ENCODE measurements at places on chromosomes 3 and 15.
A peak's percentile ranks its signal among the peaks of the same experiment; 100 is the strongest.

DNA sequence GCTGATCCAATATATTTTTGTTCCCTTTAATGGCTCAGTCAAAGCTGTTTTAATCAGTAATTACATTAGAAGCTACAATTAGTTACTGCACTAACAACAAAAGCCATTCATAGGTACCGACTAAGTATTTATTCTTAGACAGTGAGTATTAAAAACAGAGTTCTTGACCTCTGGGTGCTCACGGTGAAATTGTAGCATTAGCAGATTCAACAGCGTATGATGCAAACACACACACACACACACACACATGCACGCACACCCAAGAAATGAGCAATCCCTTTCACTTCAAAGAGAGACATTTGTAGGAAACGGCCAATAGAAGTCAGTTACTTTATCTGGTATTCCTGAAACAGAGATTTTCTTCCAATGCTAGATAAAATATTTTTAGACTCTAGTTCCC is 27.0 kb upstream of the MITF start:
- no peak for DNase-seq

- no peak for DNase-seq
Measured at GRCh38 chr3:189071446-189071845, 100.3 kb upstream of the TPRG1 start.

DNA sequence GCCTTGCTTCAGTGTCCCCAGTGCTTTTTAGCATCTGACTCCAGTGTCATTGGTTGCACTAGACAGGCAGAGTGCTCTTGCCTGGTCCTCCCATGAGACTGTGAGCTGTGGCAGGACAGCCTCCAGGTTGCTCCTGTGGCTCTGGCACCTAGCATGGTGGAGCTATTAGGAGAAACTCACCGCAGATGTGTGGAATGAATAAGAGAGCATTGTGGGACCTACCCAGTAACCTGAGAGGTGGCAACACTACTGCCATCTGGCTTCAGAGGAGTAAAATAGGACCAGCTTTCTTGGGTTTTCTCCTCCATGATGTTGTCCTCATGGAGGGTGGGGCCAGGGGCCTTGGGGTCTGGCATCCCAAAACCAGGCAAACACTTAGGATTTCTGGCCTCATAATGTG is 183.6 kb downstream of the EPHB1 start:
- no peak for DNase-seq

GRCh38 chr3:126567696-126568438 is 9.1 kb upstream of the C3orf22 start:
- DNase-seq, result peak; percentile 61

- no peak for DNase-seq
Measured at GRCh38 chr3:15635121-15635661, 33.6 kb downstream of the BTD start.

DNA sequence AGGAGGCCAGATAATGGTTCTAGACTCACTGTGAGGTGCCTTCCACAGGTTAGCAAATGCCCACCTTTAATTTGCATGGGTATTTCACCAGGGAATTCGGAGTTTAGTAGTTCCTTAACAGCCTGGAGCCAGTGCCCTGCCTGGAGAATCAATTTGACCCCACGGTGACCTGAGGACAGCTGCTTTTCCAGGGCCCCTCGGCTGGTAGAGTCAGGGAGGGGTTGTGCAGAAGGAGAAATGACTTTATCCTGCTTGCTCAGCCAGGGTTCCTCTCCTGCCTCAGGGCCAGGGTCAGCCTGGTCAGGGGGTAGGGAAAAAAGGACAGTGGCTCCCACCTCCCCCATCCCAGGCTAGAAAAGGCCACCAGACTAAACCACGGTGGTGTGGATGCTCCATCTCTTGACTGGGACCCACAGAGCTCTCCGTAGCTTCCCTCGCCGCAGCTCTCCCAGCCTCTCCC is 12.0 kb downstream of the DLL4 start:
- DNase-seq, result no peak

DNA sequence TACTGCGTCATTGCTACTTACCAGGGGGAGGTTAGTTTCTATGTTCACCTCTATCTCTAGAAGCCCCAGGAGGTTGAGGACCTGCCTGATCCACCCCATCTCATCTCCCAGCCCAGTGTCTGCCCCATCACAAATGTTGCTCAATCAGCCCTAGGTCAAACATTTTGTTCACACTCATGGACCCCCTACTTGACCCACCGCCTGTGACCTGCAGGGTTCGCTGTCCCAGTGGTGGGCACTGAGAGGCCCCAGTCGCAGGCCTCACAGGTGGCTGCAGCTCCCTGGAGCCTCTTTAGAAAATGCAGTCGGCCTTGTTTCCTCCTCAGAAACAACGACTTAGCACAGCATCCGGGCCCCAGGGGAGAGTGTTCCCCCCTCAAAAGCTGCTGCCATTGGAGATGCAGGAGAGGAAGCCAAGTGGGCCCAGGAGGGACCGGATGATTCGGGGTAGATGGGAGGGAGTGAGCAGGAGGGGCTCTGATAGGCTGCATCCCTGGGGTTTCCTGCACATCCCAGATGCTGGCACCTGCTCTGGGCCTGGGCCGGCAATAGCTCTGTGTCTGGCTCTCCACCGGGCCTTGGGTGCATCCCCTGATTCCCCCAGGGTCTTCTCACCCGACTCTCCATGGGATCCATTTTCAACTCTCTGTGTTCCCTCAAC is 18.4 kb upstream of the INSYN1 start:
- DNase-seq, result no peak

DNA sequence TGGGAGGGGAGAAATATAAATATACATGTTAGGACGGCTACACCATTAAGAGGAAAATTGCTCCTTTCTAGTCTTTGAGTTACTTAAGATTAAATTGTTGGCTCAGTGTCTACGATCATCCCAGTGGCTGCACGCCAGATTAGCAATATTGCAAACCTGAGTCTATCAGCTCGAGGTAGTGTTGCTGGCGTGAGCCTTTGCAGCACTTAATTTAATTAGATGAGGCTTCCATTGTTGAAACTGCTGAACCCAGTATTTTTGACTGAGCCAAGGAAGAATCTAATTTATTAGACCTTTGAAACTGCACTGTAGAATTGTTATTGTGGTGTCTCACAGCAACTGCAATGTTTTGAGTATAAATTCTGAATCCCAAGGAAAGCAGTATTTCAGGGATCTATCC is 782.4 kb upstream of the ROBO1 start:
- DNase-seq, result no peak

GRCh38 chr3:113498221-113499005 is 16.5 kb downstream of the SPICE1 start:
- no peak for DNase-seq

DNA sequence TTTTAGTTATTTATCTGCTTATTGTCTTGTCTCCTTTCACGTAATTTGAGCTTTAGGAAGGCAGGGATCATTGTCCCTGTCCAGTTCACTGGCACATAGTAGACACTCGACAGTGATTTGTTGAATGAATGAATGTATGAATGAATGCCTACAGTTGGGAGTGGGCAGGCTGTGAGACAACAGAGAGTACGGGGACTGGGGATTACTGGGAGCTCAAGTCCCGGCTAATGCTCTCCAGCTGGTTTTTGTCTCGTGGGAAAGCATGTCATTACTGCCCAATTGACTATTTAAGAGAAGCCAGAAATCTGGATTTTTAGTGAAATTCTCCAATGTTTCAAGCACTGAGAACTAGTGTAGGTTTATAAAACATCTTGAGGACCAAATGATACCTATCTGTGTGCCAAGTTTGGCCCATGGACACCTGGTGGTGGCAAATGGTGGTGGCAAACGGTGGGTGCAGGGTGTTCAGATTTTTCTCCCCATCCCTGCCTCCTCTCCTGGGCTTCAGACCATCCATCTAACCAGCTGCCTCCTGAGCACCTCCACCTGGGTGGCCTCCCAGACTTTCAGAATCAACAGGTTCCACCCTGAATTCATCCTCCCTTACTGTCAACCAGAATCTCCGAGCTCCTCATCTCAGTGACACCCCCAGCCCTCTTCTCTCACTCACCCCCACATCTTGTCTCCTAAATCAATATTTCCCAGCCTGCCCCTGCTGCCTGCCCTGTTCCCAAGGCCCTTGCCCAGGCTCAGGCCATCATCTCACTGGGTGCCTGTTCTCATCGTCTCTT is 36.2 kb upstream of the TRH start:
- DNase-seq, result no peak

DNA sequence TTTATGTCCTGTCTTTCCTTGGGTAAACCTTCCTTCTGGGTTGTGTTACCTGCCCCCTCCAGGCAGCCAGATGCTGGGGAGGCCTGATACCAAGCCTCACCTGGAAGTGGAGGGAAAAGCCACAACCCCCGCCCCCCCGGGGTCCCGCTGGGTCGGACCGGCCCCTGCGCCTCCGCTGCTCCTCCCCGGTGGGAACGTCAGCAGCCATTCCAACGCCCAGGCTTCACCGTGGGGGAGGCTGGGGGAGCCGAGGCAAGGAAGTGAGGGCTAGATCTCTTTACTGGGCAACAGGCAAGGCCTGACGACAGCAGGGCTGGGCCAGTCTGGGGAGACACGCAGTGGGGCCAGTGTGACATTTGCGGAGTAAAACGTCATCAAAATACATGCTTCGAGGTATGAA is 53.0 kb upstream of the SNRPA1 start:
- no peak for DNase-seq

DNA sequence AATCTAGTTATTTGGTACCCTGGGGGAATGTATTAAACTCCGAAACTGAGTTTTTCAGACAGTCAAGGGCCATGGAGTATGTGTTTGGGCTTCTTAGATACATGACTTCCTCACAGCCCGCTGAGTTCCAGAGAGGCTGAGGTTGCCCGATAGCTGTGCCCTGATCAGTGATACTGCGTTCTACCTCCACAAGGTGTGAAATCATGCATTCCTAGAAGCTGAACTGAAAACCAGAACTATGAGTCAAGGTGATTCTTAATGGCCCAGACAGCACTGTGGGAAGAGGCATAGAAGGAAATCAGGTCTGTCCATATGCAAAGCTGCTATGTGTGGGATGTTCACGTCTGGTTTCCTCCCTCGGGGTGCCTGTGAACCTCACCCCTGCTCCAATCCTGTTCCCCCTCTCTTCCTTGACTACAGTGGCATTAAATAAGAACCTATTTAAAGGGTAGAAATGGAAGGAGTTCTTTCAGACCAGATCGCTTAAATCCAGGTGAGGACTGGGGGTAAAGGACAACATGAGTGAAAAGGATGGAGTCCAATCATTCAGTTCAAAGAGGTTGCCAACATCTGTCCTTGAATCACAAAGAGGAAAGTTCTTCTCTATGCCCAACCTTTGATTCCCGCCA is 74.3 kb downstream of the MYO1E start:
- DNase-seq, result no peak

GRCh38 chr15:42547918-42548248 is 710 bp downstream of the LRRC57 start:
- DNase-seq, result no peak

DNA sequence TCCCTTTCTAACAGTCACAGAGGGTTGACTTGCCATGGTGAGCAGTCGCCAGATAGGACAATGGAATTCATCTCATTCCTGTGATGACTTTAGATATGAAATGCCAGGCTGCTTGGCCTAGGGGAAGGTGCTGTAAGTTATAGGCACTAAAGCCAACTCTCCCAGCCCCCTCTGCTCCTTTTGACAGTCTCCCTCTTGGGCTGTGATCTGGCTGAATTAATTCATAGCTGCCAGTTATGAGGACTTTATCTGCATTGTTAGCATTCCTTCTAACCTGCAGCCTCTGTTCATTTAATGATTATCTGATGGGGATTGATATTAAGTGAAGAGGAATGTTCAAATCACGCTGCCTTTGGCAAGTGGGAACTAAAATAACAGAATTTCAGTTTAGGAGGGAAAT is 427.1 kb upstream of the RASGRP1 start:
- no peak for DNase-seq

GRCh38 chr15:73108676-73109075 is 56.4 kb downstream of the NEO1 start:
- DNase-seq, result no peak

GRCh38 chr3:31219131-31219843 is 313.4 kb upstream of the STT3B start:
- peak; percentile 57 for DNase-seq

GRCh38 chr3:190764231-190765134 is 98.0 kb downstream of the GMNC start:
- DNase-seq, result no peak

DNA sequence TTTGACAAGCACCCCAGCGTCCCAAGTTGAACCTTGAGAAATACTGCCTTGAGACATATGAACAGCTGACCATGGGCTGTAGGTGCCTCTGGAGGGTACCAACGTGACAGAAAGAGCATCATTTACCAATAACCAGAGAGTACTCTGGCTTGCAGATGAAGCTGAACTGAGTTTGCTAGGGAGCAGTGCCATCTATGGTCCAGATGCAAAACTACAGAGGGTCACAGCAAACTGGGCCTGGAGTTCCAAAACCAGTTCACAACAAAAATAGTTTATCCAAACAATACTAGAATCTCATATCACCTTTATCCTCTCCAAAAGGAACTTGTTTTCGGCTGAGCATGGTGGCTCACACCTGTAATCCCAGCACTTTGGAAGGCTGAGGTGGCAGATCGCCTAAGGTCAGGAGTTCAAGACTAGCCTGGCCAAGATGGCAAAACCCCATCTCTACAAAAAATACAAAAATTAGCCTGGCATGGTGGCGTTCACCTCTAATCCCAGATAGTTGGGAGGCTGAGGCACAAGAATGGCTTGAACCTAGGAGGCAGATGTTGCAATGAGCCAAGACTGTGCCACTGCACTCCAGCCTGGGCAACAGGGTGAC is 69.3 kb downstream of the CHAC1 start:
- peak; percentile 71 for DNase-seq

DNA sequence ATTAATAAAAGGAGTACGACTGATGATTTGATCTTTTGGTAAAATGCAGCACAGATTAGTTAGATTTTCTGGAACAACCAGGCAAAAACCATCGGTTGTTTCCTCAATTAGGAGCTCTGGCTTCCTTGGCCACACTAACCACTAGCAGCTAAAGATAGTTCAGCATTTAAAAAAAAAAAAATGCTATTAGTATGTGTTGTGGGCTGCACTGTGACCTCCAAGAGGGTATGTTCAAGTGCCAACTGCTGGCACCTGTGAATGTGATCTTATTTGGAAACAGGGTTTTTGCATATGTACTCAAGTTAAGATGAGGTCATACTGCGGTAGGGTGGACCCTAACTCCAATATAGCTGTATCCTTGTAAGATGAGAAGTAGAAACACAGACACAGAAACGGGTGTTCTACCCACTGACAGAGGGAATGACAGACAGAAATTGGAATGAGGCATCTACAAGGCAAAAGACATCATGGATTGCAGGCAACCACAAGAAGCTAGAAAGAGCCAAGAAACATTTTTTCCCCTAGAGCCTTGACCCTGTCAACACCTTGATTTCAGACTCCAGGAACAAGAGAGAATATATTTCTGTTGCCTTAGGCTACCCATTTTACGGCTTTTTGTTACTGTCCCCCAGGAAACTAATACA is 534.6 kb upstream of the ROBO2 start:
- no peak for DNase-seq

- DNase-seq, result no peak
Measured at GRCh38 chr3:155367506-155367905, 74.0 kb upstream of the STRIT1 start.

GRCh38 chr3:126928921-126929474 is 53.9 kb upstream of the PLXNA1 start:
- DNase-seq, result no peak

GRCh38 chr15:76840830-76841460 is 64.2 kb downstream of the SCAPER start:
- peak; percentile 67 for DNase-seq

GRCh38 chr3:181369637-181370036 is 342.1 kb upstream of the SOX2 start:
- no peak for DNase-seq
